Cardiac fibroblast (primary cell): ENCODE measurements at places on chromosomes 13 and 19.

DNA sequence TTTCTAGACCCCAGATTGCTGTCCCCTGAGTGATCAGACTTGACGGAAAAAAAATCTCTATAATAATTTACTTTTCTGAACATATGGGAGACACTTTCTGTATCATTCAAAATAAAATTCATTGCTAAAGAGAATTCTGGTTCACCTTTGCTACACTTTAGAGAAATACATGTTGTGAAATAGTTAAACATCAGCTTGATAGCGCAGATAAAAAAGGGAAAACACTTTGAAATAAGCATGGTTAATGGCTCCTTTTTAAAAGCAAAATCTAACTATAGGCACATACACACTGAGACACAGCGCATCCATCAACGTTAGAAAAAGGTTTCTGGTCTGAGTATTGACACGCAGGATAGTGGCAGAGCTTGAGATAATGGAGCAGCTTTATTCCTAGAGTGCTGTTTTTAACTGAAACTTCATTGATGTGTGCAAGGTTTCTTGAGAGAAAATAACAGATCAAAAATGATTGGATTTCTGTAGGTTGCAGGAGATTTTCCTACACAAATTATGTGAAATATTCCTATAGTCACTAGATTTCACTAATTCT, 341.2 kb downstream of the MZT1 start:
- no peak for DNase-seq

DNA sequence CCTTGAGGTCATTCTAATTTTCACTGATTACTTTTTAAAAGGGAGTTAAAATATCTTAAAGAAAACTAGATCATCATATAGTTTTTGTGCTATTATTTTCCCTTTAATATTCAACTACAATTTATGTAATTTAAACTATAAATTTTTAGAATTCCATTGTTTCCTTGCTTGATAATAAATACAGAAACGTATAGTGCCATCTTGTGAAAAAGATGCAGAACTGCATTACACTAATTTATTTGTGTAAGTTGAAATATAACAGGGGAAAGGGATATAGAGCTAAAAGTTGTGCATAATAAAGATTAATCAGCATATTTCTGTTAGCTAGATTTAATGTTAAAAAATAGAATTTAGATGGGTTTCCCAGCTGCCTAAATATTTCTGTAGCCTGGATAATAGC, 61.5 kb upstream of the TDRD3 start:
- DNase-seq = peak; percentile 31

- DNase-seq = no peak
Observed at GRCh38 chr19:51560339-51560738, 10.7 kb upstream of the ZNF175 start.

DNA sequence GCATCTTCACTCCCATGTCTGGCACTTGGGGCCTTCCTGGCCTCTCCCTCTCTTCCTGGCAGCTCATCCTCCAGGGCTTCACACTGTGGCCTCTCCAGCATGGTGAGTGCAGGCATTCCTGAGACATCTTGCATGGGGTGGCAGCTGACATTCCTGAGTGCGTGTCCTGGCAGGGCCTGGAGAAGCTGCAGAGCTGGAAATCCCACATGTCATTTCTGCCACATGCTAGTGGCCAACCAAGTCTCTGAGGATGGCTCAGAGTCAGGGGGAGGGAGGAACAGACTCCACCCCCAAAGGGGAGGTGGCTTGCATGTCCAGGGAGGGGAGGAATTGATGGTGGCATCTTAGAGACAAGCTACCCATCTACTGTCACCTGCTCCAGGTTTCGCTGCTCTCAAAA, 41.6 kb upstream of the AMER2 start:
- no peak for DNase-seq

DNA sequence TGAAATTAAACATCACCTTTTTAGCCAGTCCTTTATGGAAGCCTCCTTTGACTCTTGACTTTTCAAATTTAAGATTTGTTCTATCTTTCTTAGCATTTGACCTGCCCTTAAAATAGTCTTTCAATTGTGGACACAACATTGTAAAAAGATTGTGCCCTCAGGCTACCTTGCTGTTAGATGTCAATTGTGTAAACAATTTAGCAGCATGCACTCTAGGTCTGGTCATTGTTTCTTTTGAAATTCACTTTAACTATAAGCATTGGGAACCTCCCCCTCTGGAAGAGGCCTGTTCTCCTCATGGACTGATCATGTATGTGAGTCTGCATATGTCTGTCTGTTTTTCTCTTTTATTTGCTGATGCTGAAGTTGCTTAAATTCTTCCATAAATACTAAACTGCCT, 31.5 kb upstream of the PABPC3 start:
- DNase-seq = no peak

DNA sequence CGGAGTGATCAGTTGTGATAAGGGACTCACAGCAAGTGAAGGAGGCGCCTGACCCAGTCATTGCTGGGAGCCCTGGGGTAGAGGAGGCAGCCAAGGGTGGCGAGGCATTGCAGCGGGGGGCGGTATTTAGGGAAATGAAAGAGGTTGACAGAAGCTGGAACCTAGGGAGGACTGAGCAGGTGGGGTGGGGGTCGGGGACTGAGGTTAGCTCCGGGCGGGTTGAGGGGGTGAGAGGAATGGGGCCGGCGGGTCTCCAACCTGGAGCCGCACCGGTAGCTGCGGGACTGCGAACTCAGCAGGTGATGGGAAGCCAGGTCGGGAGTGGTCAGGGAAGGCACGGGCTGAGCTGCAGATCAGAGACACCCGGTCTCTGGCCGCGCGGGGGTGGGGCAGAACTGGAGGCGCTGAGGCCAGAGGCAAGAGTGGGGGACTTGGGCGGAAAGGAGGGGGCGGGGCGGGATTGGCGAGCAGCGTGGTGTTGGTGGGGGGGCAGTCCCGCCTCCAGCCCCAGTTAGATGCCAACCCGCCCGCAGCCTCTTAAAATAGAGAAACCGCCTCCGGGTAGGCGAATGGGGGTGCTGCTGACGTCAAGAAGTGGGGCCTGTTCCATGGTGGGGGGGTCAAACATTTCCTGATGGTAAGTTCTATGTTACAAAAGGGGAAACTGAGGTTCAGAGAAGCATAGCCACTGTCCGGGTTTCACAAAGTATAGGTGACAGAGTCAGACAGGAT, 1.5 kb downstream of the MAST3 start:
- no peak for DNase-seq

DNA sequence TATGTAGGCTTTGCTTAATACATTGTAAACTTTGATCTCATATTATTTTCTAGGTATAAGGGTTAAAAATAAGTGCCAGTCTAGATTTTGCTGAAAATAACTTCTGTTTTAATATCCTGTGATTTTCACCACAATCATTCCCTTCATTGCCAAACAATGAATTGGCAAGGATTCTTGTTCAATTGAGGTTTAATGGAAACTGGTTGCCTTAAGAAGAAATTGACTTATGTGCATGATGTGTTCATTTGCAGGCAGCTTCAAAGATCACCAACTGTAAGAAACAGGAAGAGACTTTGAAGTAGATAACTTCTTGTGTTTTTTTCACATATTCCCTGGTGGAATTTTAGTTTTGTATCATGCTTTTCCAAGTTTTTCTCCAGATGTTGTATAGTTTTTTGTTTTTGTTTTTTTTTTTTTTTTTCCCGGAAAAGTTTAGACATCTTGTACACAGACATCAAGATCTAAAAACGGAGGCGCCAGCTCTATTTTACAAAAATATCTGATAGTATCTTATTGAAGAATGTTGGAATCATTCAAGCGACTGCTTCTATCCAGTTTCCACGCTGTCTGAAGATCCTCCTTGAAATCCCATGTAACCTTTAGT, 108.3 kb downstream of the POSTN start:
- no peak for DNase-seq

- no peak for DNase-seq
Observed at GRCh38 chr19:47456721-47457474, 14.8 kb downstream of the SLC8A2 start.

DNA sequence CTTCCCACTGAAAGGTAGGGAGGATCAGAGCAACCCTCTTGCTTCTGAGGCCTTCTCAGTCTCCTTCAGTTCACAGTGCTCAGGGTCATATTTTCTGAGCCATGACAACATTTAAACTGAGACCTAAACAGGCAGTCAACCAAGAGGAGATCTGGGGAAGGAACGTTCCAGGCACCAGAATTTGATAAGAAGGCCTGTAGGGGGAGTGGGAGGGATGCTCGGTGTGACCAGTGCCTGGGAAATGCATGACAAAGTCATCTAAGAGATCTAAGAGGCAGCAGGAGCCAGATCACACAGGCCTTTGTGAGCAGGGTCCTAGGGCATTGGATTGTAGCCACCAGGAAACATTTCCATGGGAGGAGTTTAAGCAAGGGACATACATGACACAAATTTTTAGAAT, 71.6 kb downstream of the SHISA2 start:
- peak; percentile 22 for DNase-seq

DNA sequence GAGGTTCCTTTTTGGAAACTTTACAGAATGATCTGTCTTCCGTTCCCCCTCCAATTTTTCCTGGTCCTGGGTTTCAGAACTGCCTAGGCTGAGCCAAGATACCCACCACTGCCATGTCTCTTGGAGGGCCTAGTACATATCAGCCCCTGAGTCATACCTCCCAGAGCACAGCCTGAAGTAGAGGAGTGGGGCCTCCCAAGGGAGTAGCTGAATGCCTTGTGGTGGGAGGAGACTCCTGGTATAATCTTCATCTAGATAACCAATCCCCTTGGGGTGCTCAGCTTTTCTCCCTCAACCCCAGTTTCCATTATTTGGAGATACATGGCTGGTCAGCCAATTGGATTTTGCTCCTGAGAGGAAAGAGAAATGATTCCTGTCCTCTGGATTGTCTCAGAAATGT, 30.3 kb downstream of the ZNF763 start:
- peak; percentile 72 for DNase-seq

GRCh38 chr13:42361701-42362100, 89.7 kb downstream of the AKAP11 start:
- DNase-seq = no peak

- DNase-seq = no peak
Observed at GRCh38 chr19:45195764-45196163, 17.2 kb downstream of the BLOC1S3 start.

- DNase-seq = peak; percentile 61
Observed at GRCh38 chr19:50478901-50479715, 2.5 kb upstream of the GARIN5A start.

DNA sequence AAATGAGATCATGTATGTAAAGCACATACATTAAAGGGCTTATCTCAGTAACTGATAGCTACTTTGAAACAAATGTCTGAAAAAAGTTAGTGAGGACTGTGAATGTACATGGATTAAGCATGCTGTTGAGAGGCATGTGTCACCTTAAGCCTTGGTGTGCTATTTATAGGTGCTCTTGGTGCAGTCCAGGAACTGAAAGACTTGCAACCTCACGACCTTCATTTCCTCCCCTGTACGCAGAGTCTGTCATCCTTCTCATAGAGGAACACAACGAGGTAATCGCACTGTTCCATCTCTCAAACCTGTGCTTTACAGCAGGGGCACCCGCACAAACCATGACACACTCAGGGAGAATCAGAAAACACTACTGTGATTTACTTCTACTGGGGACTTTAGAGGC, 65.6 kb downstream of the UFM1 start:
- DNase-seq = peak; percentile 8

- DNase-seq = peak; percentile 14
Observed at GRCh38 chr19:57212109-57212508, 18.7 kb upstream of the AURKC start.

DNA sequence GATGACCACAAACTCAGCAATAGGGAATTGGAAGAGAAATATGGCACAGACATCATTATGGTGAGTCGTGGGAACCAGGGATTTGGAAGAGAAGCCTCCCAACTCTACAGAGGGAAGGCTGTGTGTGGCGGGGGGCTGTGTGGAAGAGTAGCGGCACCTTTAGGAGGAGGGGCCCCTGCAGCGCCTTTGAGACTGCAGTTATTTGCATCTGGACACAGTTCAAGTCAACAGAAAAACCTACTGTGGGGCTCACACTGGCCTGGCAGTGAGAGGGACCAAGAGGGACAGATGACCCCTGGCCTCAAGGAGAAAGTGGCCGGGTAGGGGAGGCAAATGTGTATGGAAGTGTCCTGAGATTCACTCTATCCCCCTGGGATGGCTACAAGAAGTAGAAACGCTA, 5.1 kb downstream of the ATP12A start:
- DNase-seq = no peak

DNA sequence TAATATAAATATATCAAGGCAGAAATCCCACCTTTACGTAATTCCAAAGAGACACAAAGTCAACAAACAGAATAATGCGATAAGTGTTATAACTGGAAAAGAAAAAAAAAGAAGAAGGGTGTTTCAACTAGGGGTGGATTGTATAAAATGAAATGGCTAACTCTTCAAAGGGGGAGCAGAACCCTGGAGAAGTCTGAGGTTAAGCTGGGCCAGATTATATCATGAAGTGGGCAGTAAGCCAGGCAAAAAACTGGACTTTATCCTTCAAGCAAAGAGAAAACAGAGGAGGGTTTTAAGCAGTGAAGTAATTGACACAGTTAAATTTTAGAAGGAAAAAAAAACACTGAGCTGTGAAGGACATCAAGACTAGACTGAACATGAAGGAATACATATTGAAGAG, 41.9 kb downstream of the TBC1D4 start:
- no peak for DNase-seq

- no peak for DNase-seq
Observed at GRCh38 chr13:109163037-109163379, 533.6 kb downstream of the MYO16 start.

GRCh38 chr19:30047432-30047831, 105.4 kb downstream of the URI1 start:
- no peak for DNase-seq

GRCh38 chr19:33720155-33720493, 76.5 kb upstream of the KCTD15 start:
- DNase-seq = no peak

DNA sequence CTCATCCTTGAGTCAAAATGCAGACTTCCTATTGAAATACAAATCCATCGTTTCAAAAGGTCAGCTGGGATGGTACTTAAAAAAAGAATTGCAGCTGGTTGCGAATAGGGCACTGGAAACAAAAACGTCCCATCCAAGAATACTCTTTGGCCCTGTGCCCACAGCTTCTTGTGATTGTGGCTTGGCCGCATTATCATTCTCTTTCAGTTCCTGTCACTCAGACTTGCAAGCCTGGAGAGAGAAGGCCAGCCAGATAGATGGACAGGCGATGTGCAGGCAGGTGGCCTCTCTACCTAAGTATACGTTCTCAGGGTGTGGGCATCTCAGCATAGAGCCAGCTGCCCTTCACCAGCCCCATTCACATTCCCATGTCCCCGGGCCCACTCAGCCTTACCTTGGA, 208.5 kb upstream of the ZNF536 start:
- no peak for DNase-seq

DNA sequence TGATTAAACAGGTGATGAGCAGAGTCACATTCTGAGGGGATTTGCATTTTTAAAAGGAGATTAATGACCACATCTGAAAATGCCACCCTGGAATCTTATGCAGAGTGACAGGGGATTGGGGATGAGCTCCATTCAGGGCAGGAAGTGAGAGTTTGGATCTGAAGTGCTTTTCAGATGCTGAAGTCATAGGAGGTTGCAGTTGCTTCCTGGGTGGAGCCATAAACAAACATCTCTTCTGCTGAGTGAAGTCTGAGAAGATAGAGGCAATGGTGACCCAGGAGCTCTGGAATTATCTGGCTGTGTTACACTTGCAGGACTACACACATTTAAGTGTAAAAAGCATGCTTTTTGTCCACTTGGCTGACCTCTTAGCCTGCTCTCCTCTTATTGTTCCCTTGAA, 51.4 kb upstream of the PSG8 start:
- no peak for DNase-seq
